ENCODE measurements at places on chromosomes 6 and 20. TPM values are rescaled to one million over a fixed set of nuclear protein-coding genes. Genes with fewer than 3 reads are reported as not detected.

- H3K36me3 ChIP-seq, result no peaks in the 10 kb centered on the region
- DNase-seq, result no peak
- H3K27me3 ChIP-seq, result no peaks in the 10 kb centered on the region
- H3K4me1 ChIP-seq, result peaks cover 4% of the 10 kb centered on the region
Observed at GRCh38 chr6:100780648-100781047, 100.5 kb downstream of the ASCC3 start.

DNA sequence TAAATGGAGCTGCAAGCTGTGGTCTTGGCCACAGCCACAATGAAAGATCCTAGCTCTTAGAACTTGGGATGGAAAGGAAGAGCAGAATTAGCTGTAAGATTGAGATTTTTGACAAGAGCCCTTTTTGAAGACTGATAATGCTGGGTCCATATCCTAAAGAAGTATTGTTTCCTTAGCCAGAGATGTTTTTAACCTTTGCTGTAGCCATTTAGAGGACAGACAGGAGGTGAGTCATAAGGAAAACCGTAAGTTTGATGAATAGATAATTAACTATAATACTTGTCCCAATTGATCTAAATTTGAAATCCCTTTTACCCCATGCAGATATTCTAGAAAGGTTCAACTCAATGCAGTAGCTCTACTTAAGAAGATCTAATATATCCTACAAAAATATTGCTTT is 213.7 kb downstream of the HTR1B start:
- no peaks in the 10 kb centered on the region for H3K36me3 ChIP-seq
- DNase-seq, result no peak
- H3K27me3 ChIP-seq, result no peaks in the 10 kb centered on the region
- no peak overlapping the region for H3K27ac ChIP-seq
- no peak overlapping the region for H3K4me3 ChIP-seq

DNA sequence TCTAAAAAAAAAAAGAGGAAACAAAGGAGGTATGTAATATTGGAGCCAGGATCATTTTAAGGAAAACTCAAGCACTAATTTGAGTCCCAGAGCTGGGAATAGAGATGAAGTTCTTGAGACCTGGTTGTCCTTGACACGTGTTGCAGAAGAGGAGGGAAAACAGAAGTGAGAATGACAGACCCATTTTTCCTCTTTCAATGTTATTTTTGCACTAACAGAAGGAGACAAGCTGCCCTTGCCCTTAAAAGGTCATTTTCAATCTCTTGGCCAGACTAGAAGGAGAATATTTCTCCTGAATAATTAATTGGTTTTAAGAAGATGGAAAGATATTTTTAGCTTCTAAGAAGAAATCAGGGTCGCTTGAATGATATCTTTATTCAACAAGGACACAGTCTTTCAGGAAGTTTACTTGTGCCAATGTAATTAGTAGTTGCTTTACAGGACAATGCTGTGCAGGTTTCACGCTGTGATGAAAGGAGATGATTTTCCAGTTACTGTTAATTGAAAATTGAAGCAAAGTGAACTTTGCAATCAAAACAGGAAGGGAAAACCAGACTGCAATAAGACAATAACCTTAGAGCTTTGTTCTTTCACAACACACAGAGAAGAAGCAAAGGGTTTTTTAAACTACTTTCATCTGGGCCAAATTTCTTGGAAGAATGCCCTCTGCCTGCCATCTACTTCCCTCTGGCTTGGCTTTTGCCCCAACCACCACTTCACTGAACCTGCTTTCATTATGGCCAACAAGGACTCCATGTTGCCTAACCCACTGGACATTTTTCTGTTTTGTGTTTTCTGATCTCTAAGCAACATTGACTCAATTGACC is 107.8 kb upstream of the SHLD1 start:
- no peak for DNase-seq
- H3K4me3 ChIP-seq, result no peak overlapping the region
- peaks cover 3% of the 10 kb centered on the region for H3K27me3 ChIP-seq
- peaks cover 1% of the 10 kb centered on the region for H3K36me3 ChIP-seq
- no peaks in the 10 kb centered on the region for H3K4me1 ChIP-seq

DNA sequence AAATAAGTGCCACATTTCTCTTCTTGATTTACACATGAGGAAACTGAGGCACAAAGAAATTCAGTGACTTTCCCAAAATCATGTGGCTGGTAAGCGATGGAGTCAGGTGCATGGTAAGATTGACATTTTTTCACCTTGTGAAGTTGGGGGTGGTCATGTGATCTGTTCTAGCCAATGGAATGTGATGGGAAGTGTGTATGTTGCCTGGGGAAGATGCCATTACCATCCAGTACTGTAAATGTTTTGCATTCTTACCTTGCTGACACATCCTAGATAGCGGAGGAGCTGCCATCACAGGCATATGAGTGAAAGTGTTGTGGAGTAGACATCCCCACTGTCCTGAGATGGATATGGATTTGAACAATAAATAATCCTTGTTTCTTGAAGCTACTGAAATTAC is 499.6 kb upstream of the SULF2 start:
- peak overlapping the region; percentile 83 for H3K27ac ChIP-seq
- H3K27me3 ChIP-seq, result peaks cover 2% of the 10 kb centered on the region
- H3K36me3 ChIP-seq, result no peaks in the 10 kb centered on the region
- no peak for DNase-seq
- H3K4me3 ChIP-seq, result no peak overlapping the region

DNA sequence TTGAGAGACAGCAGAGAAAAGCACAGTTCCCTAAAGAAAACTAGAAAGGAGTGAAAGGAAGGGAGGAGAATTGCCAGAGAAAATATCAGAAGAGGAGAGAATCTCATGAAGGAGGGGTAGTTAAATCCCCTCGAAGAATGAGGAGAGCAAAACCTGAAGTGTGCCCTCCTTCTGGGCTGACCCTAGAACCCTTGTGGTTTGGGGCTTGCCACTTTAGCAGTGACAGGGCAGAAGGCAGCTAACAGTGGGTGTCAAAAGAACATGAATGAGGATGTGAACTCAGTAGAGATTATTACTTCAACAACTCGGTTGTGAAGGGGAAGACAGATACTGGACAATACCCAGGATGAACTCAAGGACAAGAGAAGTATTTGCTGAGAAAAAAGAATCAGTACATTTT is 73.6 kb downstream of the RALGAPA2 start:
- H3K36me3 ChIP-seq, result peaks cover 35% of the 10 kb centered on the region

- DNase-seq, result no peak
- H3K4me3 ChIP-seq, result no peak overlapping the region
- peaks cover 14% of the 10 kb centered on the region for H3K4me1 ChIP-seq
- H3K36me3 ChIP-seq, result no peaks in the 10 kb centered on the region
Observed at GRCh38 chr6:167347226-167347625, 22.3 kb downstream of the TTLL2 start.

DNA sequence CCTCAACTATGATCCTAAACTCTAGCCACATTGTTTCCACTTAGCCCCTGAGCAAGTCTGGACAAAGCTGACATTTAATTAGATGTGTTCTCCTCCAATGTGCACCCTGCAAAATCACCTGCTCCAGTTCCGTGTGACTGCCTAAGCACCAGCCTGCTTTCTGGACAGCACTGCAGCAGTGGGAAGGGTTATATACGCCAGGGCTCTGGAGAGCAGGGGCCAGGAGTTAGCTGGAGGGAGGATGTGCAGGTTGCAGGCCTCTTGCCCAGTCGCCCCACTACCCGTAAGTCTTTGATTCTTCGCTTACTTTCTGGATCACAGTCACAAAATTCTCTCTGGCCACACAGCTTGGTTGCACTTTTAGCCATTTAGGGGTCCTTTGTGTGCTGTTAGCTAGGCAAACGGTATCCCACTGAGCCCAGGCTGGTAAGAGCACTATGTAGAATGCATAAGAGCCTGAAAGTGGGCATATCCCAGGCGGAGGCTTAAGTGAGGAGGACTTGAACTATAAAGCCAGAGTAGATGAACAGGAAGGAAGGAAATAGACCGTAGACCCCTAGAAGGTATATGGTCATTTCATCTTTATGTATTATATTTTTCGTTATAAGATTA is 10.7 kb upstream of the PLEKHG1 start:
- peaks cover 5% of the 10 kb centered on the region for H3K27me3 ChIP-seq
- H3K36me3 ChIP-seq, result no peaks in the 10 kb centered on the region
- no peak for DNase-seq
- peak overlapping the region; percentile 30 for H3K27ac ChIP-seq
- H3K4me1 ChIP-seq, result peaks cover 46% of the 10 kb centered on the region
- no peak overlapping the region for H3K4me3 ChIP-seq

GRCh38 chr20:53611449-53611894 is 17.8 kb upstream of the ZNF217 start:
- peaks cover 30% of the 10 kb centered on the region for H3K4me1 ChIP-seq
- no peaks in the 10 kb centered on the region for H3K36me3 ChIP-seq
- DNase-seq, result peak; percentile 36
- H3K27me3 ChIP-seq, result no peaks in the 10 kb centered on the region

GRCh38 chr6:6412700-6413099 is 92.2 kb upstream of the F13A1 start:
- no peaks in the 10 kb centered on the region for H3K36me3 ChIP-seq
- H3K27ac ChIP-seq, result no peak overlapping the region
- no peak for DNase-seq
- H3K4me3 ChIP-seq, result no peak overlapping the region
- no peaks in the 10 kb centered on the region for H3K4me1 ChIP-seq

- no peak overlapping the region for H3K4me3 ChIP-seq
- DNase-seq, result no peak
- peaks cover 6% of the 10 kb centered on the region for H3K4me1 ChIP-seq
- H3K36me3 ChIP-seq, result no peaks in the 10 kb centered on the region
- peaks cover 11% of the 10 kb centered on the region for H3K27me3 ChIP-seq
Observed at GRCh38 chr6:1057490-1058135, 254.3 kb upstream of the FOXQ1 start.

- H3K4me1 ChIP-seq, result peaks cover 48% of the 10 kb centered on the region
- no peak for DNase-seq
- no peak overlapping the region for H3K4me3 ChIP-seq
- H3K27me3 ChIP-seq, result no peaks in the 10 kb centered on the region
- peaks cover 6% of the 10 kb centered on the region for H3K36me3 ChIP-seq
- no peak overlapping the region for H3K27ac ChIP-seq
Observed at GRCh38 chr20:2108498-2108897, 6.9 kb downstream of the STK35 start.

DNA sequence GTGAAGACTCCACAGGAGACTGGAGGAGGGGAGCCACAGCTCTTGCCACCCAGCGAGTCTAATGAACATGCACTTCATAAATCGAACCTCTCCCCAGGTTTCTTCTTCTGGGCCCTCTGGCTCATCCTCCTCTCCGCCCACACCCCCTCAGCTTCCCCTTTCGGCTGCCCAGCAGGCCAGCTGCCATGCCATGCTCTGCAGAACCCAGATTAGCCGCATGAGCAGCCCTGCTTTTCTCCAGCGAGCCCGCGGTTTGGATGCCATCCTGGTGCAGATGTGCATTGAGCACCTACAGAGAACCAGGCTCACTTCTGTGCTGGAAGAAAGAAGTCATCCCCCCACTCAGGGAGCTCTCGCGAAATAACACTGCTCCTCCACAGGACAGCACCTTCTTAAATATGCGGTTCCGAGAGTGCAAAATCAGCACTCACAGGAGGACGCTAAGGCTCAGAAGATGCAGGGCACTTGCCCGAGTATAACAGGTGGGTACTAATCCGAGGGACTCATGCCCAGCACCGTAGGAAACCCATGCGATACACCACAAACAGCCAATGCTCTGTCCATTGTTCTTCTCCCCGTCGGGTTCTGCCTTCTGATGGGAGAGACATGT is 143.0 kb upstream of the THBS2 start:
- no peak overlapping the region for H3K27ac ChIP-seq
- DNase-seq, result no peak
- no peak overlapping the region for H3K4me3 ChIP-seq
- H3K27me3 ChIP-seq, result peaks cover 5% of the 10 kb centered on the region
- no peaks in the 10 kb centered on the region for H3K36me3 ChIP-seq

DNA sequence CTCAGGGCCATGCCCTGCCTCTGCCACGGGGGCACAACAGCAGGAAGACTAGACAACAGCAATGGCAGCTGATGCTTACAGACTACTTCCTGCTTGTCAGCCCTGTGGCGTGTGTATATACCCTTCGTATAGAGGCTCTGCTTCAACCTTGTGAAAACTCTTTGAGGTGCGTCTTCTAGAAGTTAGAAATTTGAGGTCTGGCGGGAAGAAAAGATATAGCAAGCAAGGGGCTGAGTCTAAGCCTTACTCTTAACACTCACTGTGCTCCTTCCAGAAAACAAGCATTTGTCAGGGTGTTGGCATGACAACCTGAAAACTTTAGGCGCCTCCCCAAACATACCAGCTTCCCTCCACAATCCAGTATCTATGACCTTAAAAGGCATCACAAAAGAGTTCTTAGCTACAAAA is 33.3 kb downstream of the JPH2 start:
- H3K4me3 ChIP-seq, result no peak overlapping the region
- peak overlapping the region; percentile 89 for H3K27ac ChIP-seq
- no peaks in the 10 kb centered on the region for H3K36me3 ChIP-seq
- DNase-seq, result no peak
- H3K4me1 ChIP-seq, result peaks cover 18% of the 10 kb centered on the region
- H3K27me3 ChIP-seq, result no peaks in the 10 kb centered on the region

GRCh38 chr20:31308535-31309162 is at the start of gene DEFB116:
TSS of gene DEFB116 (minus strand) at chr20:31308585. CDS start at chr20:31308585, 0 bp downstream.
- no peak for DNase-seq
- H3K27ac ChIP-seq, result no peak within 1 kb of the TSS

GRCh38 chr6:156720691-156721685 is 56.2 kb upstream of the ARID1B start:
- DNase-seq, result no peak
- peaks cover 26% of the 10 kb centered on the region for H3K4me1 ChIP-seq
- peak overlapping the region; percentile 40 for H3K4me3 ChIP-seq
- H3K27me3 ChIP-seq, result no peaks in the 10 kb centered on the region
- H3K27ac ChIP-seq, result peak overlapping the region; percentile 90
- no peaks in the 10 kb centered on the region for H3K36me3 ChIP-seq

GRCh38 chr20:62411479-62412193 is 4.6 kb upstream of the CABLES2 start:
- H3K27me3 ChIP-seq, result no peaks in the 10 kb centered on the region
- no peak for DNase-seq
- H3K27ac ChIP-seq, result no peak overlapping the region
- H3K4me3 ChIP-seq, result no peak overlapping the region

GRCh38 chr6:68756454-68757375 is 121.6 kb downstream of the ADGRB3 start:
- H3K27me3 ChIP-seq, result no peaks in the 10 kb centered on the region
- no peak for DNase-seq
- no peak overlapping the region for H3K27ac ChIP-seq
- no peaks in the 10 kb centered on the region for H3K36me3 ChIP-seq
- H3K4me3 ChIP-seq, result no peak overlapping the region

The UNC5CL gene
- 2.1 TPM for total RNA-seq

The APOM gene
- 3.4 TPM for total RNA-seq

The SLC16A10 gene
- 18.0 TPM for total RNA-seq

The ID4 gene
- 114 TPM for total RNA-seq

The PGC gene
- not detected for total RNA-seq

The SLC35D3 gene
- 0.13 TPM for total RNA-seq

The PROCR gene
- total RNA-seq, result 4.0 TPM

The PLN gene
- total RNA-seq, result 0.20 TPM
